Activated T-cell treated with anti-CD3 and anti-CD28 coated beads, Interleukin-2, amount 50 U/mL, for 24 hours (primary cell): ENCODE measurements at places on chromosomes 6 and 20.

DNA sequence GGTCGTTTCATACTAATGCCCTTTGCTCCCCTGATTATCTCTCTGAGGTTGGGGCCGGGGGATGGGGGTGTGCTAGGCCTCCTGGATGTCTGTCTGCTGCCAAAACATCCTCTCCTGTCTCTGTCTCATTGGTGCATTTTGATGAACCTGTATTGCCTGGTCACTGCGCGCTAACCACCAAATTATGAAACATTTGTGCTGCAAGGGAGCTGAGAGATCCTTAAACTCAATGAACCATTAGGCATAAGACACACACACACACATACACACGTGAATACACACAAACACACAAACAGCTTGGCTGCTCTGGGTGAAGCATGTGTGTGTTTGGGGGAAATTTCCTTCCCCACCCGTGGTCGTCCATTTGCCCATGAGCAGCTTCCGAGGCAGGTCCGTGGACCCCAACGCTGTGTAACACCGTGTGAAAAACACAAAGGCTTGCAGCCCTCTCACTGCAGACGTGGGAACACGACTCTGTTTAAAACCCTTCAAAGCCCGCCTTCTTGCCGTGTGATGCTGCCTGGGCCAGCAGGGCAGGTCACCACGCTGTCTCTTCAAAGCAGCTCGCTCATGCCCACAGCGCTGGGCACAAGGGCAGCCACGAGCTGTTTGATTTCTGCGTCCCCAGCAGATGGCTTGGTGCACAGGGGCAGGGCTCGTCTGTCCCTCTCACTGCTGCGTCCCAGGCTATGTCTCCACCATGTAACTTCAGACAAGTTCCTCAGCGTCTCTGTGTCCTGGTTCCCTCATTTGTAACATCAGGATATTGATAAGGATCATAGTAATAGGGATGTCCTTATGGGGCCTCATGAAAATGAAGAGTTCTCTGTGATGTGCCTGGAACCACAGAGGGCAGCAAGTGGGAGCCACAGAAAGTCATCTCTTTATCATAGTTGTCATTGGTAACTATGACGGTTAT is 96.8 kb downstream of the CDH26 start:
- no peak for DNase-seq

GRCh38 chr20:750801-751200 is 17.5 kb downstream of the SLC52A3 start:
- DNase-seq = no peak

DNA sequence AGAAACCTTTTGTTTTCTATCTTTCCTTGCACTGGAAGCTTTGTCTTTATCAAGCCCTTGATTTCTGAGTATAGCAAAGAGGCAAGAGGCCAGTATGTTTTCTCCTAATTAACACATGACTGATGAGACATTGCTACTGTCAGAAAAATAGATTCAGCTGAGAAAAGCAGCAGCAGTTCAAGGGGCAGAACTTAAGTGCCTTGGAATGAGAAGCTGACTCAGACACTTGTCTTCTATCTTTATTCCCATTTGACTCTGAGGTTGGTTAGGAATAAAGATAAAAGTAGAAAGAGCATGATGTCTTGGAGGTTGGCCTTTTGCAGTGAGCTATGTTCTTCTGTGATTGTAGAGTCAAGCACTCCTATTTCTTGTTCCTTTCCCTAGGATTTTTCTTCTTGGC is 79.1 kb upstream of the MAN1A1 start:
- DNase-seq = no peak

DNA sequence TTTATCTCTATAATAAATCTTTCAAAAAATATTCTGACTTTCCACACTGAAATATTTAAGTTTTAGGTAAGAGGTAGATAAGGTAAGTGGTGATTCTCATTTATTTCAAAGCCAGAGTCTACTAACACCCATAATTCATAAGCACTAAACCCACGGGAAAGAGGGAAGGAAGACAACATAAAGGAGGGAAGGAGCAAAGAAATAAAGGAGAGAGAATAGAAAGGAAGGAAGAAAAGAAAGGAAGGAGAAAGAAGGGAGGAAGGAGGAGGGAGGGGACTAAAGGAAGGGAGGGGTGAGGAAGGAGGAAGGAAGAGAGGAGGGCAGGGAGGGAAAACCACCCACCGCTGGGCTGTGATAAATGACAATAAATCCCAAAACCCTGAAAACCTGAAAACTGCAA is 25.2 kb downstream of the MAP3K5 start:
- no peak for DNase-seq

- no peak for DNase-seq
These were observed 210.8 kb downstream of the ARHGAP18 start for GRCh38 chr6:129498950-129499842.

GRCh38 chr6:163992056-163992455 is 577.5 kb downstream of the QKI start:
- no peak for DNase-seq

DNA sequence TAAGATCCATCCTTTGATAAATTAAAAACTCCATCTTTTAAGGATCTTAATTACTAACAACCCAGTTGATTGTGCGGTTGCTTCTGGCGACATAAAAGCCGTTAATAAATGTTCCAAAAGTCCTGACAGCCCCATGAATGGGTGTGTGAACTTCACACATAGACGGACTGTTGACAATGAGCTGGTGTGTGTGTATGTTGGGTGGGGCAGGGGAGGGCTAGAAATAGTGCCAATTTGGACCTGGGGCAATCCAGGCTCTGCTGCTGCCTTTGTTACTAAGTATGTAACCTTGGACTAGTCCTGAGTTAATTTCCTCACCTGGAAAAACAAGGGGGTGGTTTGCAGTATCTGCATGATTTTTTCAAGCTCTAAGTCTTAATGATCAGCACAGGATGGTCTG is 4.2 kb downstream of the MAS1 start:
- peak; percentile 2 for DNase-seq

DNA sequence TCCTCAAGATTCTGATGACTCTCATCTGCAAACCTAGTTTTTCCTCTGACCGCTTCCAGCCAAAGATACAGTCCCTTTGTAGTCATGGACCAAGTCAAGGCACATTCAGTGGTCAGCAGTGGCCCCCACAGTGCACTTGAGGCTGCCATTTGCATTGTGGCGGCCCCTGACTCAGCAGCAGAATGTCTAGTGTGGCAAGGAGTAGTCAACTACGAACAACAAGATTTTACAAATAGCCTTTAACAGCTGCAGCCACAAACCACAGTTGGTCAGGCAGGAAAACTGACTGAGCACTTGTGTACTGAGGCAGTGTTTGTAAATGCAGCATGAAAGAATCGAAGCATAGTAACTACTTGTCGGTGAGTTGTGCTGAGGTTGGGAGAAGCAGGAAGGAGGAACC is 49.6 kb downstream of the SLC2A12 start:
- DNase-seq = no peak

DNA sequence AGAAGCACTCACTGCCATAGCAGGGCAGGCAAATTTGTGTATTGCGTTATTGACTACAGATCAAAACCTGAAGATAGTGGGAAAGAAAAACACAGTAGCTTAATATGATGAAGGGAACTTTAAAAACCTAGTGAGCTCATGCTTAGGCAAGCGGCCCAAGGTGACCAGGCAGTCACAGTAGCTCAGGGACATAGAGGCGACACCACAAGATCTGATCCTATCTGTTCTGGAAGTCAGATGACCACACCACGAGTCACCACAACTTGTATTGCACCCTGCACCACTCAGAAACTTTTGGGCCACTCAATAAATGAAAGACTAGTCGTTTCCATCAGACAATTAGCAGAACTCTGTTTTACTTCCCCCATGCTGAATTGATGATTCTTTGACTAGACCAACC is 4.9 kb downstream of the CLIC5 start:
- DNase-seq = no peak

DNA sequence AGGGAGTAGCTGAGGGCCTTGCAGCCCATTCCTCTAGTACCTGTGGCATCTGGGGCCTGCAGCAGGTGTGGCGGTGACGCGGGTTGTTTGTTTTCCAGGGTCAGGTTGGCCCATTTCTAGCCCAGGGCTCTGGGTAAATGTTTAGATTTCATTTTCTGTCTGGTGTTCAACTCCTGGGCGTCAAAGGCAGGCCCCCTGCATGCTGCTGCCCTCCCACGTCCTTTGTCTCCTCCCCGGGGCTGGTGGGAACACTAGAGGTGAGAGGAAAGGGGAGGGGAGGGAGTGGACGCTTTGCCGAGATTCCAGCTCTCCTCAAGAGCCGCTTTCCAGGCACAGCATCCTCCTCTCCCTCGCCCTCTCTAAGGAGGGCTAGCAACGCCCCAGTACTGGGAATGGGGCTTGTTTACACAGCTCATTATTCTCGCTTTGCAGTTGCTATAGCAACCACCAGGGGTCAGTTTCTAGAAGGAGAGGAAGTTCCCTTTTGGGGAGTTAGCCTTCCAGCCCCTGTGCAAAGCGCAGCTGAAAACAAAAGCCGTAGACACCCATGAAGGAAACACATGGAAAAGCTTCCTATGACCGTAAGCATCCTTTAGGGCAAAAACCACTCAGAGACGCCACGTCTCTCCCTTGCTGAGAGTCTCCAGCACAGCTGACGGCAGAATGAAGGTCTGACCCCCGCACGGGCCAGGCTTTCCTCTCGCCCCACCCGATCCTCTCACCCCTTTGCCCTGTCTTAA is 170.6 kb downstream of the LY86 start:
- DNase-seq = no peak

DNA sequence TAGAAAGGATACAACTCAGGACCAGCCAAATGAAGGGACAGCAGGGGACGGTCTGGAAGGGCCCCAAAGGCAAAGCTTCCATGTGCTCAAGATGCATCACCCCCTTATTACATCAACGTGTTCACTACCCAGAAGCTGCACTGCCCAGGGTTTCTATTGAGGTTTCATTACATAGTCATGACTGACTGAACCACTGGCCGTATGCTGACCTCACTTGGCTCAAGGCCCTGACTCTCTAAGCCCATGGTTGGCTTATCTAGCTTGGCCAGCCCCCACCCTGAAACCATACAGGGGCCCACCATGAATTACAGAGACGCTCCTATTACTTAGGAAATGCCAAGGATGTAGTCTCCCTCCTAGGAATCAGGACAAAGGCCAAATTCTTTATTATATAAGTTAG is 179.4 kb downstream of the FOXC1 start:
- DNase-seq = no peak

GRCh38 chr6:157233156-157233555 is 90.2 kb downstream of the TMEM242 start:
- no peak for DNase-seq

- DNase-seq = no peak
These were observed 393.7 kb downstream of the UTRN start for GRCh38 chr6:144678844-144679243.

GRCh38 chr6:154937306-154938220 is 57.6 kb upstream of the TIAM2 start:
- DNase-seq = no peak

- DNase-seq = no peak
These were observed 804.4 kb upstream of the FLRT3 start for GRCh38 chr20:15141861-15142260.

DNA sequence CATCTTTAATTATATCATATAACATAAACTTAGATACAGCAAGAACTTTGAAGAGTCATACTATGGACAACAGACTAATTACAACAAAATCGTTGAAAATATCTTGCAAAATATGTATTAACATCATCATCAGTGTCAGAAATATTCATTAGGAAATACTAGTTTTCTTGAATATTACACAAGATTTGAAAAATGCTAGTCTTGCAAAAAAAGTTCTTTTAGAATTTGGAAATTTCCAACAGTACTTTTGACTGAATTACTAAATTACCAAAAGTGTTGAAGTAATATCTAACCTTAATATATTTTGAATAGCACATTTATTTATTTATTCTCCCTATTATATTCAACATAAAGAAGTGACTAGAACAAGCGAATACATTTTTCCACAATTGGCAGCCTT is 1224.8 kb upstream of the EYS start:
- no peak for DNase-seq

DNA sequence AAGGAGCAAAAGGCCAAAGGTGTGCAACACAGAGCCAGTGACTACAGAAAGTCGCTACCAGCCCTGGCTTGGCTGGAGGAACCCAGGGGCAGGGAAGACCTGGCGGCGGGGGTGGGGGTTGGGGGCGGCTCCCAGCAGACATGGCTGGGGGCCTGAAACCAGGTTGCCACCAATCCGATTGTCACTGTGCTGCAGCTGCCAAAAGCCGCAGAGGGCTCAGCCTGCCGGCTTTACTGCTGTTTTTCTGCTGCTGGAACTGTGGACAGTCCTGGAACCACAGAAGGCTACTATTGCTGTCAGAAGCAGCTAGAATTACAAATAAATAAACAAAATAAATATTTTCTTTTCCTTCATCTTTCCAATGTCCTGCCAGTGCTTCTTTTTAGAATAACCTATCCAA is 25.7 kb upstream of the OGFRL1 start:
- DNase-seq = no peak

DNA sequence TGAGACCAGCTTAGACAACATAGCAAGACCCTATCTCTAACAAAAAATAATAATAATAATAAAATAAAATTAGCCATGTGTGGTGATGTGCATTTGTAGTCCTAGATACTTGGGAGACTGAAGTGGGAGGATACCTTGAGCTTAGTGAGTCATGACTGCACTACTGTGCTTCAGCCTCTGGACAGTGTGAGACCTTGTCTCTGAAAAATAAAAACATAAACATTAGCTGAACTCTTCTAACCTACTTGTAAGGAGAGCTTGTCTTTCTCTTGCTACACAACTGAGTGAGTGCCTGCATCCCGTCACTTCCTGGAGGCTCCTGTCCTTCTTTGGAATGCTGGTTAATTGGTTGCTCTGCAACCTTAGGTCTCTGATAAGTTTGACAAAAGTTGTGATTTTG is 5.1 kb upstream of the DBNDD2 start:
- no peak for DNase-seq

DNA sequence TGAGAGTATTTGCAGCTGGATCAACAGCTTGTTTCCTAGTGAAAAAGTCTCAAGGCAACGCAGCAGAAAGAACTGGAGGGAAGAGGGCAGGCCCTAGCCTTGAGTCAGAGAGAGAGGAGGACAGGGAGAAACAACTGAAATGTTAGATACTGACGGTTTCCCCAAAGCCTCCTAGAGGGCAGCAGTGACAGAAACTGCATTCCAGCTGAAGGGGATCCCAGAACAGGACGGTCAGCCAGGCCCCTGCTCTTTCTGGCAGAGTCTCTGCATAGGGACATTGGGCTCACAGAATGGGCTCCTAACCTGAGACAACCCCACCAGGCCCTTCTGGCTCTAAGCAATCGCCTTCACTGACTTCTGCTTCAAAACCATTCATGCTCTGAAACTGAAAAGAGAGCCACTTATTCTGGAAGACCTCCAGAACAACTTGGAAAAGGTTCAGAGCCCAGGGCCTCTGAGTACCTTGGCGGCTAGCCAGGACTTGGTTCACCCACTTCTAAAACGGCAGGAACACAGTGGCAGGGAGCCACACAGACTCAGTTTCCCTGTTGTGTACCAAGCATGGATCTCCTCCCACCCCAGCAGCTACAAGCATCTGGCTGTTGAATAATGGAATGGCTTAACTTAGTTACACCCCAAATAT is 72.9 kb downstream of the PSMB1 start:
- DNase-seq = no peak

- no peak for DNase-seq
These were observed 33.2 kb downstream of the VEGFA start for GRCh38 chr6:43803055-43803782.

DNA sequence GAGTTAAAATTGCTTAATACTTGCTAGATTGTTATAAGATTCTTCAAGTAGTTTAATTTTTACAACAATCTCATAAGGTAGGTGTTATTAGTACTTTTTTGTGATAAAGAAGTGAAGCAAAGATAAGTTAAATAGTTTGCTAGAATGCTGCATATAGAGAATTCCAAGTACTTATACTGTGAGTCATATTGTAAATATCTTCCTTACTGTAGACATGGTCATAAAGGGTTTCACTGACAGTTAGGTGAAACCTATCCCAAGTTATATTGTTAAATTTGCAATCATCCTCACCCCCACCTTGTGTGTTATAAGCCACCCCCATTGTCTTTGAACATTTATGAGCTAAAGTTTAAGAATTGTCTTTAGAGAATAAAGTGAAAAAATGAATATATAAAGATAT is 142.0 kb downstream of the FAM83B start:
- no peak for DNase-seq
